ENCODE measurements at places on chromosomes 6 and 20. TPM values are rescaled to one million over a fixed set of nuclear protein-coding genes. Genes with fewer than 3 reads are reported as not detected.

Gene ABHD16B
- total RNA-seq, result not detected

Gene KHDC1L
- total RNA-seq, result not detected

Gene C20orf96
- total RNA-seq, result 1.8 TPM

Gene WFDC5
- not detected for total RNA-seq

Gene NRSN2
- 20.5 TPM for total RNA-seq
